ENCODE measurements at places on chromosomes 2 and 18.

DNA sequence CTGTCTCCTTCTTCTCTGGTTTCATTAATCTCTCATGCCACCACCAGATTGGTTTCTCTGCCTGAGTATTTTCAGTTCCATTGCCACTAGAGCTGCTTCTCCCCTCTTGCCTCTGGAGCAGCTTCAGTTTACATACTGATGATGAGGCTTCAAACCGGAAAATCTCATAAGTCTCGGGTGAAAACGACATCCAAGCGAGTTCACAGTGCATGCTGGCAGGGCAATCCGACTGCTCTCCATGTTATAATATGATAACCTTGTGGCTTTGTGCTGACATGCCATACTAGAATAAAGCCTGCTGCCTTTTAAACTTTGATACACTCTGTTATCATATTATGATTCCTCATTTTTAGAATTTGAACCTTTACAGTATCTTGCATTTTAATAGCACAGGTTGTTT, 153.5 kb downstream of the PRPF40A start:
- no peak for DNase-seq

GRCh38 chr2:110866466-110866865, 134.1 kb downstream of the ACOXL start:
- DNase-seq: no peak

- DNase-seq: no peak
These were observed 451.0 kb upstream of the SETBP1 start for GRCh38 chr18:44229693-44230108.

DNA sequence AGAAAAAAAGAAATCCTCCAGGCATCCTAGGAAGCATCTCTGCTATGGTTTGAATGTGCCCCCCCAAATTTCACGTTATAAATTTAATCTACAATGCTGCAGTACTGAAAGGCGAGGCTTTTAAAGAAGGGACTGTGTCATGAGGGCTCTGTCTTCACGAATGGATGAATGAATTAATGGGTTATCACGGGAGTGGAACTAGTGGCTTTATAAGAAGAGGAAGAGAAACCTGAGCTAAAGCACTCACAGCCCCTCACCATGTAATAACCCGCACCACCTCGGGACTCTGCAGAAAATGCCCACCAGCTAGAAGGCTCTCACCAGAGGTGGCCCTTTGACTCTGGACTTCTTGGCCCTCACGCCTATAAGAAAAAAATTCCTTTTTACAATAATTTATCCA, 27.6 kb downstream of the RNU4ATAC start:
- no peak for DNase-seq

- DNase-seq: no peak
These were observed 16.0 kb upstream of the TSPYL6 start for GRCh38 chr2:54271843-54272627.

GRCh38 chr2:148817210-148817708, 57.8 kb upstream of the KIF5C start:
- DNase-seq: no peak

- no peak for DNase-seq
These were observed 243.8 kb downstream of the BABAM2 start for GRCh38 chr2:28134262-28134812.

DNA sequence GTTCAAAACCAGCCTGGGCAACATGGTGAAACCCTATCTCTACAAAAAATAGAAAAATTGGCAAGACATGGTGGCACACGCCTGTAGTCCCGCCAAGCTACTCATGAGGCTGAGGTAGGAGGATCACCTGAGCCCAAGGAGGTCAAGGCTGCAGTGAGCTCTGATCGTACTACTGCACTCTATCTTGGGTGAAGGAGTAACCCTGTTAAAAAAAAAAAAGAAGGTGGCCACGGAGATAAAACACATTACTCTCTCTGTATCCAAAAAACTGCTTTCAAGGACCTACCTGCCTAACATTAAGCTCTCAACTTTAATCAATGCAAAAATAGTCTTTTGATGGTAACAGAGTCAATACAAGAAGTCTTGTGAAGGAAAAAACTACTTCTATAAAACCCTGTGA, 57.3 kb downstream of the BAZ2B start:
- DNase-seq: no peak

DNA sequence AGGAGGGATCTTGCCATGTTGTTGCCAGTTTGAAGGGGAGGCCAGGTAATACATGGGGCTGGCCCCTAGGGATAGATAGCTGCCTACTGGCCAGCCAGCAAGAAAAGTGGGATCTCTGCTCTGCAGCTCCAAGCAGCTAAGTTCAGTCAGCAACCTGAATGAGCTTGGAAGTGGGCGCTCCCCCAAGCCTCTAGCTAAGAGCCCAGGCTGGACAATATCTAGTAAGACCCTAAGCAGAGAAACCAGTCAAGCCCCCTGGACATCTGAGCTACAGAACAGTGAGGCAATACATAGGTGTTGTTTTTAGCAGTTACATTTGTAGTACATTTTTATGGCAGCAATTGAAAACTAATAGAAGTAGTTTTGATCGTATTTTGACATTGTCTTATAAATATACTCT, 409.8 kb upstream of the SMIM21 start:
- no peak for DNase-seq

GRCh38 chr2:73970141-73970803, 14.4 kb upstream of the TET3 start:
- no peak for DNase-seq

GRCh38 chr2:99623613-99624012, 133.8 kb upstream of the REV1 start:
- DNase-seq: no peak

DNA sequence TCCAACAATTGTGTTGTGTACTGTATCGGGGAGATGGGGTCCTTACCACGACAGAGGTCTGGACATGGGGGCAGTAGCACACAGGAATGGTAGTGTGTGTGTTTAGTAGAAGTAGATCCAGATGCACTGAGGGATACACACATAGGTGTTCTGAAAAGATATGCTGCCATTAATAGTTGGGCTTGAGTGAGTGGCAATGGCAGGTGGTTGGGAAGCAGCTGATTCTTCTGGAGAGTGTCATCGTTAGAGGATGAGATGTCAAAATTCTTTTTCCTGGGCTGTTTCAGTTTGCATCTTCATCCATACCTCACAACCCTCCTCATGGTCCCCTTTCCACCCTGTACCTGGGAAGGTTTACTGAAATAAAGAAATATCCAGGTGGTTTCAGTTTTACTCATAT, 66.6 kb downstream of the UGGT1 start:
- DNase-seq: no peak

GRCh38 chr2:105919826-105920225, 175.1 kb downstream of the NCK2 start:
- no peak for DNase-seq

GRCh38 chr2:239550357-239550756, 149.5 kb upstream of the HDAC4 start:
- no peak for DNase-seq

GRCh38 chr2:99640635-99641151, 150.9 kb upstream of the REV1 start:
- no peak for DNase-seq

GRCh38 chr18:78526923-78527711, 452.5 kb upstream of the SALL3 start:
- no peak for DNase-seq

DNA sequence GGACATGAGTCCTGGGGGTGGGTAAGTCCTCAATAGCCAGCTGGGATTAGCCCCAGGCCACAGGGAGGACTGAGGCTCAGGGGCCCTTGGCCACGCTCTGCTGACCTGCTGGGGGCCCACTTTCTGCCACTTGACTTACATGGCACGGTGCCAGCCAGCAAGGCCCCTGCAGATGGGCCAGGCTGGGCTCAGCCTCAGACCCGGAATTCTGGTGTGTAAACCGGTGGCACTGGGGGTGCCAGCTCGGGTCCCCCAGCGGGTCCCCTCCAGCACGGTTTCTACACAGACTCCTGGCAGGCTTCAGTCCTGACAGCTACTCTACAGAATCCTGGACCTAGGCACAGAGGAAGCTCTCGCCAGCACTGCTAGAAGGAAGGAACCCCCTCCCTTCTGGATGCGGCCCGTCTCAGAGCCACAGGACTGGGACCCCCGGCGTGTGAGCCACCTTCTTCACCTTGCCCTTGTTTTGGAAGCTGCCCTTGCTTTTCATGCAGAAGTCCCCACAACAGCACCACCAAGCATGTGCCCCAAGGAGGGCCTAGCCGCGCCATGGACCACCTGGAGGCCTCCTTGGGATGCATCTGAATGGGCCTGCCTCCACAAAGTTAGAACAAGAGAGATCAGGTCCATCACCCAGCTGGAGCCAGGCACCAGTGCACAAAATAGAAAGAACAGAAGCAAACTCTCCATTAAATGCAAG, 8.0 kb downstream of the HDAC4 start:
- DNase-seq: no peak

DNA sequence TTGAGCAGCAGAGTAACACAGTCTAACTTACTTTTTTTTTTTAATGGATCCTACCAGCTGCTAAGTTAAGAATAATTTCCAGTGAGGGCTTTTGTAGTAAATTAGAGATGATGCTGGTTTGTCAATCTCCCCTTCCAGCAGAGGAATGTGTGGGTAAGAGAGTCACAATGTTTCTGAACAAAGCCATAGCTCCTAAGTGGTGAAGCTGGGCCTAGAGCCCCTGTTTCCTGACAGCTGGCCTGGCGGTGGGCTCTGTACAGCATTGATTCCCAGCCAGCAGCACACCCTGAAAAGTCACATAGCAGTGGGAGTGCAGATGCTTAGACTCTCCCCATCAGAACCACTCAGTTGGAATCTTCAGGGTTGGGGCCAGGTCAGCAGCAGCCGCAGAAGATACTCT, 24.4 kb downstream of the CAPG start:
- no peak for DNase-seq

DNA sequence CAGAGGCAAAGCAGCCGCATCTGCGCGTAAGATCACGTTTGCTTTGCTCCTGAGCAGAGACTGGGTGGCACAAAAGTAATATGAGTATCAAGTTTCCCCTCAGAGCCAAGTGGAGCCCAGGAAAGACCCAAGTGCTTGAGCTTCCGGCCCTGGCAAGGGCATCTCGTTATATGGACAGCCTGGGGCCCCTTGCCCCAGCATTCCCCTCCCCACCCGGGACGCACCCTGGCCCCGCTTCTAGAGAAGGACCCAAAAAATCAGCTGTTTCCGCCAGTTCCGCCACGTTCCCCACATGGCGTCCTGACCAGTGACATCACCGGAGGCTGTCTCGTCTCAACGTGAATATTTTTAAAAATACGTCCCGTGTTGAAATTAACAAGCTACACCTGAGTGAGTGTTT, 135.1 kb downstream of the NFATC1 start:
- DNase-seq: no peak

- no peak for DNase-seq
These were observed 73.8 kb downstream of the NEURL3 start for GRCh38 chr2:96431319-96431718.

DNA sequence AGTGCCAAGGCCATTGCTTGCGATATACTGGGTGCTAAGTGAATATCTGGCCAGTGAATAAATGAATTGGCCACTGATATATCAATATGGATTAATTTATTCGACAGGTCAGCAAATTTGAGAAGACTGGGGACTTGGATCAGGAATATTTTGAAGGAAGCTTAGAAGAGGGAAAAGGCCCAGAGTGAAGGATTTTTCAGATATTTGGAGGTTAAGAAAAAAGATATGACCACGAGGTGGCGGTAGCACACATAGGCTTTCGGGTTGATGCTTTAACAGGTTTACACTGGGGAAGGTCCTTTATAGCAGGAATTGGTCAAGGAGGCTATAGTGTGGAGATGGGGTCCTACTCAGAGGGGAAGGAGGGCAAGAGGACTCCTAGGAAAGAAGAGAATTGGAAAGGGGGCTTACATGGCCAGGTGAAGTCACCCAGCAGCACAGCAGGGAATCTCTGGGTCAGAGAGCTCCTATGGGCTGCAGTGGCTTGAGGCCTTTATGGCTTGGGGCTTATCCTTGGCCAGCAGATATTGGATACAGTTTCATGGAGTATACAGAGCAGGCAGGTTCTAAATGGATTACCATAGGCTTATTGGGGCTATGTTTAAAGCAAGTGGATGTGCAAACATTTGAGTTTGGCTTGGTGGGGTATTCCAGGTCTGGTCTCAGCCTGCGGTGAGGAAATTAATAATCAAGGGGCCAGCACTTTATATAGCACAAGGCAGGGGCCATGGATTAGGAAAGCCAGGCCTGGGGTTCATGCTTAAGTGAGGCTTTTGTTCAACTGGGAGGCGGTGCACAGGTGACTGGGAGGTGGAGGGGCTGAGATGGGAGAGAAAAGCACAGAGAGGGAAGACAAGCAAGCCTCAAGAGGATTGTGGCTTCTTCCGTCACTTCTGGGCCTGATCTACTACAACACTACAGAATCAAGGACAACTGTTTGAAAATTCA, 9.7 kb downstream of the IL1RN start:
- peak; percentile 32 for DNase-seq

GRCh38 chr2:12534646-12535263, 182.0 kb upstream of the TRIB2 start:
- DNase-seq: no peak

GRCh38 chr2:36530178-36530982, 67.6 kb downstream of the FEZ2 start:
- no peak for DNase-seq

- DNase-seq: peak; percentile 56
These were observed 69.5 kb downstream of the ARL4C start for GRCh38 chr2:234427081-234428061.

DNA sequence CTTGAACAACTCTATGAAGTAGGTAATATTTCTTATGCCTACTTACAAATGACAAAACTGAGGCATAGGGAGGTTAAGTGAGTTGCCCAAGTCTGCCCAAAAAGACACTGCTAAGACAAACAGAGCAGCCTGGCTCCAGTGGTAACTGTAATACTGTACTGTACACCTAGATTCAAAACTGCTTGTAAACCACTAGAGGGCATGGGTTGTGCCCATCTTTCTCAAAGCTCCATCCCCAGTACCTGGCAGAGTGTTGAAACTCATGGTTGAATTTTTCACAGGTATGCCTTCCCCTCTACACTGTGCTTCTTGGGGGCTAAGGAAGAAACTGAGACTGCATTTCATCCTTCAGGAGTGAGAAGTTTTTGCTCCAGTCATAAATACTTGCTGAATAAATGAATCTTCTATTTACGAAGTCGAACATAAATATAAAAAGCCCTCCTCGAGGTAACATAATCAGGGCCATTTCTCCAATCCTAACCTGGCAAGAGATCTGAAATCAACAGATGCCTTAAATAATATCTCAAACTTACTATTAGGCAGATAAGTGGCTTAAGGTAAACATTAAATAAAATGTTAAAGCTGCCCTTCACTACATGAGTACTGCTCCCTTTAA, 2.0 kb downstream of the PPP4R1 start:
- DNase-seq: peak; percentile 38

DNA sequence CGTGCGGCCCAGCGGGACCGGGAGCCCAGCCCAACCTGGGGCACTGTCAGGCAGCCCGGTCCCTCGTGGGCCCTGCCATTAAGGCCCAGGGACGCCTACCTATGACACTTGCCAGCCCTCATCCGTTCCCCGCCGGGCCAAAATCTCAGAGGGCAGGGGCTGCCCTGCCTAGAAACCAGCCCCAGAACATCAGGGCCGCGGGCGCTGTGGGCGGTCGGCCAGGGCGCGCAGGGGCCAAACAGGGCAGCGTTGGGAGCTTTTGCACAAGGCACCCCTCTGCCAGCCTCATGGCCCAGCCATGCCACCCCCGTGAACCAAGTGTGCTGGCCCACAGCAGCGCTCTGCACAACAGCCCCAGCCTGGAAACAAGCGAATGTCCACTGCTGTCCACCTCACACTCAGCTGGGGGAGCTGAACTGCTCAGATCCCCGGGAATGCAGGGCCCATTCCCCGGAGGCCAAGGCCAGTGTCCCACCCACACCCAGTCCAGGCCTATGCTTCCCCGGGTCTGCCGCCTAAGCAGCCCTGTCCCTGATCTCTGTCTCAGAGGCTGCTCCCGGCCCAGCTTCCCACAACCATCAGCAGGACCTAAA, 3.5 kb upstream of the NEURL3 start:
- DNase-seq: no peak

Measured in 8988T (cell line).